ENCODE measurements at places on chromosomes 13 and 19. TPM values are rescaled to one million over a fixed set of nuclear protein-coding genes. Genes with fewer than 3 reads are reported as not detected.

DNA sequence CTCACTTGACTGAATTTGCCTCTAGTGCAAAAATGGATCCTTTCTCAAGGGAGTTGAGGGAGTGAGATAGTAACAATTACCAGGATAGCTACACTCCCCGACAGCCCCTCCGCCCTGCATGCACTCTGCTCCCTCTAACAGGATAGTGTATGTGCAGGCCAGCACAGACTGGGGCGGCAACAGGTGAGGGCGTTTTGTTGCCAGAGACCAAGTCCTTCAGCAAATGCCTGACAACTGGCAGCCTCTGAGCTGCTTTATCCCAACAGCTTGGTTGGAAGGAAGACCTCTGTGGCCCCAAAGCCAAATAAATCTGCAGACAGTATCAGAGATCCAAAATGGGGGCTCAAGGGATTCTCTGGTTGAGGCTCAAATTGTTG, 86.6 kb downstream of the SLC7A1 start:
- DNase-seq, result no peak

GRCh38 chr19:6066661-6067646, 43.3 kb downstream of the RFX2 start:
- DNase-seq, result peak; percentile 100

- DNase-seq, result no peak
Observed at GRCh38 chr13:27708325-27708724, 84.0 kb upstream of the GSX1 start.

DNA sequence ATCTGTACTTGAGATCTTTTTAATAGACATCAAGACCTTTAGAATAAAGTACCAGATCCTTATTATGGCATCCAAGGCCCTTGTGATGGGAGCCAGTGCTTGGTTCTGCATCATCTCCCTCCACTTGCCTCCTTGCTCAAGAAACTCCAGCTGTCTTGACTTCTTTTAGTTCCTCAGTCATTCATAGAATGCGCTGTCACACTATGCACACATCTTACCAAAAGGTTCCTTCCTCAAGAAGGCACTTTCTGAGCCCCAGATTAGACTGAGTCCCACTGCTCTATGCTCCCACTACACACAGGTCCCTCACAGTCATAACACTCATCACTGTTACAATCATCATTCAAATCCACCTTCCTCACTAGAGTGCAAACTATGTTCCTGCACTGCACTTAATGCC, 57.8 kb upstream of the ITM2B start:
- no peak for DNase-seq

- no peak for DNase-seq
Observed at GRCh38 chr13:50511877-50512341, 331.6 kb downstream of the DLEU7 start.

GRCh38 chr19:56124578-56124977, 3.5 kb upstream of the ZNF787 start:
- no peak for DNase-seq

DNA sequence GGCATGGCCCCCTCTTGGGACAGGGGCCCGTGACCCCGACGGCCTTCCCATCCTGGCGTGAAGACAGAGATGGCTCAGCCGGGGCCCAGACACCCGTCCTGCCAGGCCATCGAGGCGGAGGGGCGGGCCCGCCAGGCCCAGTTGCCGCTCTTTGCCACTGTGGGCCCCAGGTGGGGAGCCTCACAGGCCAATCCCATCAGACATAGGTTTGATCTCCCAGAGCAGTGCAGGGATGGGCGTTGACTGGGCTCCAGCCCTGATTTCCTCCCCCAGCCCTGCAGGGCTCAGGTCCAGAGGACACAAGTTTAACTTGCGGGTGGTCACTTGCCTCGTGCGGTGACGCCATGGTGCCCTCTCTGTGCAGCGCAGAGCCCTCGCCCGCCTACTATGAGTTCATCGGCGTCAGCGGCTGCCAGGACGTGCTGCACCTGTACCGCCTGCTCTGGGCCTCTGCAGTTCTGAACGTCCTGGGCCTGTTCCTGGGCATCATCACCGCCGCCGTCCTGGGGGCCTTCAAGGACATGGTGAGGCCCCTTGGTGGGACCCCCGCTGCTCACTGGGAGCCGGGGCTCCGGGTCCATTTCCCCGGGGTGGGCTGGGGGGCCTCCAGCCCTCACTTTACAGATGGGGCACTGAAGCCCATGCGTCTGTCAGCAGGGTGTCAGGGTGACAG, 42.4 kb downstream of the TMEM255B start:
- no peak for DNase-seq

DNA sequence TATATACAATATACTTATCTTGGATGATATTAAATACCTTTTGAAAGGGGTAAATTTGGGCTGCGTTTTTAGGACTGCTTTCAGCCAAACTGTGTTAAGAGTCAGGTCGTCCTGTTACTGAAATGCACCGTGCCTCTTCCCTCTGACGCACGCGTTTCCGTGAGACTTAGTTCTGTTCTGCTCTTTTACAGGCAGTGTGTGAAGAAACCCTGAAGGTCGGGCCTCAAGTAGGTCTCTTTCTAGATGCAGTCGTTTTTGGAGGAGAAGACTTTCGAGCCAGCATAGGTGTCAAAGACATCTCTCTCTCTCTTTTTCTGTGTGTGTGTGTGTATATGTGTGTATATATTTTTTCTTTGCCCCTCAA, 107.0 kb downstream of the ZIC5 start:
- DNase-seq, result no peak

DNA sequence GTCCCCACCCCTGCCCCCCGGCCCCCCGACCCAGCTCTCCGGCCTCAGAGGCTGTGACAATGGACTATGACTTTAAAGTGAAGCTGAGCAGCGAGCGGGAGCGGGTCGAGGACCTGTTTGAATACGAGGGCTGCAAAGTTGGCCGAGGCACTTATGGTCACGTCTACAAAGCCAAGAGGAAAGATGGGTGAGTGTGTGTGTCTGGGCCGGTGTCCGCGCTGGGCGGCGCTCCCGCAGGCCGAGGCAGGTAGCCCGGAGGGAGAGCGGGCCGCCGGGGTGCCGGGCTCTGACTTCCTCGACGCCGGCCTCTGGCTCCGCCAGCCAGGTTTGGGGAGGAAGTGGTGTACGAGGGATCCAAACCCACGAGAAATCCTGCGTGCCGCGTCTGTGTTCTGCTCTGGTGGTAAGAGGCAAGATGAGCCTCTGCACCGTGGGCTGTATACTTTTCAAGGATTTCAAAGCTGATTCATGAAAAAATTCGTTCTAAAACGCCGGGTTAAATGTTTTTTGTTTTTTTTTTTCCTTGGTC, 718 bp downstream of the CDK8 start:
- peak; percentile 43 for DNase-seq

- DNase-seq, result peak; percentile 74
Observed at GRCh38 chr13:110307767-110308655, 927 bp downstream of the COL4A2 start.

The PEG3 gene
- 0.68 TPM for total RNA-seq

The ZNF439 gene
- total RNA-seq, result 2.4 TPM

The LGALS7 gene
- not detected for total RNA-seq

The LYPD3 gene
- 0.17 TPM for total RNA-seq

Data from dermis blood vessel endothelial cell (primary cell).